GM12865 (cell line): ENCODE measurements at places on chromosomes 7 and 10.

DNA sequence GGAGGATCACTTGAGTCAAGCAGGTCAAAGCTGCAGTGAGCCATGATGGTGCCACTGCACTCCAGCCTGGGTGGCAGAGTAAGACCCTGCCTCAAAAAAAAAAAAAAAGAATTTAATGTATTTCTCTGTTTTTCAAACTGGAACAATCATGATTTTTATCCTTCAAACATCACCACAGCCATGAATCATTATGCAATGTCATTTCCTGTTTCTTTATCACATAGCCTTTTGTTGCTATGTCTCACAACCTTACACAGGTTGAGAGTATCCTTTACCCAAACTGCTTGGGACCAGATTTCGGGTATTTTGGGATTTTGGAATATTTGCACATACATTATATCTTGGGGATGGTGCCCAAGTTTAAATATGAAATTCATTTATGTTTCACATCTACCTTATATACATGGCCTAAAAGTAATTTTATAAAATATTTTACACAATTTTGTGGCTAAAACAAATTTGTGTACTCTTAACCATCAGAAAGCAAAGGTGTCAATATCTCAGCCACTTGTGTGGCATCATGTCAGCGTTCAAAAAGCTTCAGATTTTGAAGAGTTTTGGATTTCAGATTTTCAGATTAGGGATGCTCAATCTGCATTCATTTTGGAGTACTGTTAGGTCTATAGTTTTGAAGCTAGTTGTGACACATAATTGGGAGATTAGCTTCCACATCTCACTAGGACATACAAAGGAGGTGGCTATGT lies 8.2 kb downstream of the NT5C3A start:
- no peak for DNase-seq

- no peak for DNase-seq
Measured at GRCh38 chr7:49623943-49624342, 149.5 kb upstream of the VWC2 start.

DNA sequence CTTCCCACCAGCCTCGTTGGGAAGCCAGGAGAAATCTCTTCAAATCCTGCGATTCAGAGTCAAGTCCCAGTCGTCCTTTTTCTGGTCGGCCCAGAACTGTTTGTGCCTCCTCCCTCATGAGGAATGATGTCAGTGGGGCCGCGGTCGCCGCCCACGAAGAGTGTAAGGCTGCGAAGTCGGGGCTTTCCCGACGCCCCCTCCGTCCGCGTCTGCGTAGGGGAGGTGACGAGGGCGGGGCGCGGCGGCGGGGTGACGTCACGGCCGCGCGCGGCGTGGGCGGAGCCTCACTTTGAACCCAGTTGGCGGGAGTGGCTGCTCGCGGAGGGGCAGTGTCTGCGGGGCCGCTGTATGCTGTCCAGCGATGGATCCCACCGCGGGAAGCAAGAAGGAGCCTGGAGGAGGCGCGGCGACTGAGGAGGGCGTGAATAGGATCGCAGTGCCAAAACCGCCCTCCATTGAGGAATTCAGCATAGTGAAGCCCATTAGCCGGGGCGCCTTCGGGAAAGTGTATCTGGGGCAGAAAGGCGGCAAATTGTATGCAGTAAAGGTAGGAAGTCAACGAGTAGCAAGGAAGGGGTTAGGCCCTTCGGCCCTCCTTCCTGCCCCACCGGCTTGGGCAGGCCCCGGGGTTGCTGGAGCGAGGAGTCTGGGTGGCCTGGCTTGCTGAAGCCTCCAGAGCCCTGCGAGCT lies at the start of gene MASTL:
Gene MASTL (plus strand): TSS at position 287 of the 689 bp plus-strand sequence. CDS start 75 bp downstream, at position 362.
- peak; percentile 97 for DNase-seq

DNA sequence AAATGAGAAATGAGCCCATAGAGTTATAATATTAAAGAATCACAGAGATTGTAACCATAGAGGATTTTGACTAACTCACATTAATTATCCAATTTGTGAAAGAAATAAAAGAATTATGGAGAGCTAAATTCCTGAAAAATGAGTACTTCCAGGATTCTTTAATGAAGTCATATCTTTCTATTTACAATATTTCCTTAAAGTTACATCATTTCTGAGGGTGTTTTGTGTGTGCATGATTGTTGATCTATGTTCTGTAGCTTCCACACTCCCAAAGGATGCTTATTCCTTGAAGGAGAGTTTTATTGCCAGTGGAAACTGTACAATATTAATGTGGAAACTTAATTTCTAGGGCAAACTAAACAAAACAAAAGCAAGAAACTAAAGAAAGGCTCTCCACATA lies 299.6 kb downstream of the MDFIC start:
- no peak for DNase-seq

DNA sequence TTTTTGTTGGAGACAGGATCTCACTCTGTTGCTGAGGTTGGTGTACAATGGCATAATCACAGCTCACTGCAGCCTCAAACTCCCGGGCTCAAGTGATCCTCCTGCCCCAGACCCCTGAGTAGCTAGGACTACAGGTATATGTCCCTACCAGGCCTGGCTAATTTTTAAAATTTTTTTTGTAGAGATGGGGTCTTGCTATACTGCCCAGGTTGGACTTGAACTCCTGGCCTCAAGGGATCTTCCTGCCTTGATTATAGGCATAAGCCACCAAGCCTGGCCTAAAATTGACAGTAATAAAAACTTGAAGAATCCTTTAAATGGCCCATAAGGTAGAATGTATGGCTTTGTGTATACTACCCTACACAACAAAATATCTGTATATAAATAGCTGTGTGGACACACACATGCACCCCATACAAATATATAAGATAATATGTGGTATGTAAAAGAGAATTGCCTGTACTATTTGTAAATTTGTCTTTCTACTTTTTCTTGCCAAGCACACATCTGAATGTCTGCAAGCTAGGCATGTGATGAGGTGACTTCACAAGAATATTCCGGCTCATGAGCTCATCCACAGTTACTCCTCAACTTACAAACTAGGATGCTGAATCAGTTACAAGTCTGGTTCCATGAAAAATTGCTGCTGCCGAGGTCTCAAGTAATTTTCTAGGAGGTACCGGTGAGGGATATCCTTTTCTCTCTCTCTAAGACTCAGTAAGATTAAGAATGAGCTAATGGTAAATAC lies 26.6 kb downstream of the POLR3A start:
- DNase-seq, result no peak

- no peak for DNase-seq
Measured at GRCh38 chr7:137574812-137575211, 231.3 kb upstream of the PTN start.
